ENCODE measurements at places on chromosomes 1 and 21. TPM values are rescaled to one million over a fixed set of nuclear protein-coding genes. Genes with fewer than 3 reads are reported as not detected.

- no peak for DNase-seq
Measured at GRCh38 chr1:232367293-232367692, 262.6 kb downstream of the SIPA1L2 start.

- no peak for DNase-seq
Measured at GRCh38 chr1:15479654-15480347, 3.9 kb downstream of the CELA2B start.

GRCh38 chr1:105260001-105260400 is 1510.3 kb downstream of the AMY1C start:
- DNase-seq, result no peak

GRCh38 chr1:81437649-81438048 is 363.1 kb upstream of the ADGRL2 start:
- DNase-seq, result no peak

DNA sequence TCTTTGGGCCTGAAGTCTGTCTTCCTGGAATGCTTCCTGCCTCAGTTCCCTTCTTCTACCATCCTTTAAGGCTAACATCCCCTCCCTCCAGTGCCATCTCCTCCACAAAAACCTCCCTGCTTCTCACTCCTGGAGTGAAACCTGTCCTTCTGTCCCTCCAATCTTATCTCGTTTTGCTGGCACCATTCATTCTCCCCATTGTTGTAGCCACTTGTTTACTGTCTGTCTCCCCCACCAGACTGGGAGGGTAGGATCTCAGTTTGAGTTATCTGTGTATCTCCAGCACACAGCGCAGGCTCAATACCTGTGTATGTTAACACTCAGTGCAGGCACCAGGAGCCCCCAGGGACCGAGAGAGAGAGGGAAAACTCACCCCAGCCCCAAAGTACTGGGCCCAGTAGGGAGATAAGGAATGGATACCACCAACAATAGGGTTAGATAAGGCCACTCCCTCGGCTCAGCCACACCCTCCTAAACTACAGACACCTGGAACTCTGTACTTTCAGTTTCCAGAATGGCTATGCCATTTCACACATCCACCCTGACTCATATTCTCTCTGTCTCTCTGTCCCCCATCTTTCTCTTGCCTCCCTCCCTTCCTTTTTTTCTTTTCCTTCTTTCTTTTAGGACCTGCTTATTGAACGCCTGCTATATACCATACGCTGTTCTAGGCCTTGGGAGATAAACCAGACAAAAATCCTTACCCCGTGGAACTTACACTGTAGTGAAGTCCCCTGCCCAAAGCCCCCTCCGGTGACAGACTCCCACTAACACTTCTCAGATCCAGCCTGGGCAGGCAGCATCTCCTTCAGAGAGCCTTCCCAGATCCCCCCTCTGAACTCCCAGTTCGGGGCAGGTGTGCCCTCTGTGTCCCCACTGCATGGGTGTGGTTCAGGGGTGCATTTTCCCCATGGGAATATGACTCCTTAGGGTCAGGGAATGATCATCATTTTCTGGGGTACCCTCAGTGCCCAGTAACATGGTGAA is 3.3 kb upstream of the SSBP3 start:
- no peak for DNase-seq

DNA sequence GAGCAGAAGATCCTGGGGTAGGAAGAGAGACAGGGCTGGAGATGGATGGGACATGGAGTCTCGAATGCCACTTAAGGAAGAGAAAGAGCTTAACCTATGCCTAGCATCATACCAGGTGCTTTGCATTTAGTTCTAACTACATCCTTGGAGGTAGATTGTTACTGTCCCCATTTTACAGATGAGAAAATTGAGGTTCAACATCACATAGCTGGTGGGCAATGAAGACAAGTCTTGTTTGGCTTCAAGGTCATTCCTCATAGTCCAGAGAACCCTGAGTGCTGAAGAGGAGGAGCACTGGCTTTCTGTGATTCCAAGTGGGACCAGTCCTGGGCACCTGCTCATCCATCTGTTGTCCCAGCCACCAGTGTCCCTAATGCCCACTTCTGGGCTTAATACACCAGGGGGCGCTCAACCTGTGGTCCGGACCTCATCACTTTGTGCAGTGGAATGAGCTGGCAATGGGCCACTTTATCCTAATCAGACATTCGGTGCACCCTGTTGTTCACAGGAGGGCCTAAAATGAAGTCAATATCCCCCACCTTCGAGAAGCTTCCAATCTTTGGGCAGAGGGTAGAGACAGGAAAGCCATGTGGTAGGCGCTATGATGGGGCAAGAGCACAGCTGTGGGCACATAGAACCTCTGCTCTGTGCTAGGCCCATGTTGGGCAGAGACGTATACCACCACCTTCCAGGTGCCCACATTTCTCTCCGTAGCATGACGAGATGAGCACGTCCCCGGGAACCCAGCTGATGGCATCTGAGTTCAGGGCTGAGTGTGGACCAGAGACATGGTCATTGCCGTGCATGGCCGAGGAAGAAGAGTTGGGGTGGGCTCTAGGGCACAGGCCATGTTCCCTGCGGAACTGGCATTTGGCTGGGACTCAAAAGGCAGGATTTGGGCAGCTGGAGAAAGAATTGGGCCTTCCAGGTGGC is 9.2 kb downstream of the RPS6KA1 start:
- DNase-seq, result no peak

- no peak for DNase-seq
Measured at GRCh38 chr1:201970334-201971159, 11.9 kb upstream of the RNPEP start.

- no peak for DNase-seq
Measured at GRCh38 chr21:43031121-43031619, 44.5 kb downstream of the CBS start.

DNA sequence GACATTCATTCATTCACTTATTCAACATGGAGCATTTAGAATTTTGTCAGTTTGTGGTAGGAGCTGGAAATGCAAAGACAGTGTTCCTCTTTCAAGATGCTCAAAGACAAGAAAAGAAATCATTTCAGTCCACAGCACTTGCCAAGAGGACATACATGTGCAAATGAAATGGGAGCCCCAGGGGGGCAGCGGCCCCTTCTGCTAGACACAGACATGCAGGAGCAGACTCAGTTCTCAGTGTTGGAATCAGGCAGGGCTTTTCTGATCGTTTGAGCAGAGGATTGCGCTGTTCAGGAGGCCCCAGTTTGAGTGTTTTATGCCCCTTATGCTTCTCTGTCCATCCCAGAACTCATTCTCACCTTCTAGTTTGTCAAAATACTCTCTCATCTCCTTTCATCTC is 35.6 kb upstream of the VASH2 start:
- no peak for DNase-seq

DNA sequence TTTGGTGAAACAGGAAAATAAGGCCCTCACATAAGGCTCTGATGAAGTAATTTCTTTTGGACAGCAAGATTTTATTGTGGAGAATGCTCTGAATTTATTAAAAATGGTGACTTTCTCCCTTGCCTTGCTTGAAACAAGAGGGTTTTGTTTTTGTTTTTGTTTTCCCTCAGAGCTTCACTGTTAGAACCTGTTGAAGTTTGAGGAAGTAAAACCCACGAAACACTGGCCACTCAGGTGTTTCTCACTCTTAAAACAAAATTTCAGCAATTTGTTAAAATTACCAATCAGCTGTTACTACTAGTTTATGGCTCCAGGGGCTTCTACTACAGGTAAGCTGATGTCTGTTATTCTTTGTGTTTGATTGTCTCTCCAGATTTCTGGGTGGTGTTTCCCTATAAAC is 112.6 kb upstream of the B3GALT2 start:
- DNase-seq, result no peak

GRCh38 chr1:173038875-173039554 is 11.7 kb downstream of the TNFSF18 start:
- DNase-seq, result no peak

DNA sequence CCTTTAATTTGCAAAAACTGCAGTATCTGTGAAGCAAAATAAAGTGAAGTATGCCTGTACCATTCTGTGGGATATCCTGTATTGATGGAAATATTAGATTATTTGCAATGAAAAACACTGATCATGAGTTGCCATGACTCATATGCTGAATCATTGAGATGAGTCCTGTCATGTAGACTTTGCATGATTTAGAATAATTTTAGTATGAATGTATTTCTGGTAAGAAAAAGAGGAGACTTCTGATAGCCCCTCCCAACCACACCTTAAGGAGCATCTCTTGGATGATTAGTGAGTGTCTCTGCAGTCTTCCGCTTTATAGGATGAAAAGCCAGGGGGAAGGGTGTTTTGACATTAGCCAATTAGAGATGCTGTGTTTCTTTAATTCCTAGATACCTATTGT is 55.2 kb upstream of the PTGS2 start:
- DNase-seq, result no peak

- no peak for DNase-seq
Measured at GRCh38 chr1:88803444-88803843, 87.9 kb downstream of the GTF2B start.

- DNase-seq, result no peak
Measured at GRCh38 chr1:15940110-15941043, 35.5 kb downstream of the ZBTB17 start.

- no peak for DNase-seq
Measured at GRCh38 chr1:90753556-90753955, 36.5 kb upstream of the BARHL2 start.

GRCh38 chr1:197544553-197544952 is 230.7 kb downstream of the DENND1B start:
- DNase-seq, result no peak

GRCh38 chr1:213744780-213745179 is 243.0 kb upstream of the PROX1 start:
- no peak for DNase-seq

- DNase-seq, result no peak
Measured at GRCh38 chr1:231972111-231972445, 345.5 kb downstream of the DISC1 start.

GRCh38 chr1:21573971-21574465 is 64.8 kb downstream of the ALPL start:
- DNase-seq, result no peak

GRCh38 chr1:156303241-156303640 is 4.1 kb upstream of the VHLL start:
- DNase-seq, result no peak

DNA sequence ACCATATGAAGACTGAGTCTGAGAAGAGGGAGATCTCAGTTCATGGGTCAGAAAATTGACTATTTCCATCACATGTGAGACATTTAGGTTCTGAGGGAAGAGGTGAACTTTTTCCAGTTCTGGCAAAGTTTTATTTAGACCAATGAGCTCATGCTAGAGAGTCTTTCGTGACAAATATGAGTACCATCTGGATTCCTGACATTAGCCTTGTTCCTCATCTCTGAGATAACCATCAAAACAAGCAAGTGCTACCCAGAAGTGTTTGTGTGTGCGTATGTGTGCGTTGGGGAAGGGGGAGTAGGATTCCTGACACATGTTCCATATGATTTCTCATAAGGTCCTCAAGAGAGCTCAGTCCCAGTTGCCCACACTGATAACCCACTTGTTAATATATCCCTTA is 120.6 kb downstream of the FASLG start:
- no peak for DNase-seq

DNA sequence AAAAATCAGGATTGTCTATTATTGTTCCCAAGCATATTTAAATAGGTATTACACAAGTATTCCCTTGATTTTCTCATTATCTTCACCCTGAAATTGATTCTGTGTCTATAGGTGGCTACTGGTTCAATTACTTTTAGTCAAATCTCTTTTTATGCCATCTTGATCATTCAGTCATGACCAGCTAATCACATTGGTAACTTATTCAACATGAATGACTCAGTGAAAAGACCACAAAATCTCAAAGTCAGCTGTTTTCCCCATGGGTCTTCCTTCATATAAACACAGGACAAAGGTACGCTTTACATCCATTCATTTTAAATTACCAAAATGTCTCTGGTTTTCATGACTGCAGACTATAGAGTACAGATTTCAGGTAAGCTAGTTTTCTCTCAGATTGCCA is 23.7 kb upstream of the NRIP1 start:
- DNase-seq, result no peak

DNA sequence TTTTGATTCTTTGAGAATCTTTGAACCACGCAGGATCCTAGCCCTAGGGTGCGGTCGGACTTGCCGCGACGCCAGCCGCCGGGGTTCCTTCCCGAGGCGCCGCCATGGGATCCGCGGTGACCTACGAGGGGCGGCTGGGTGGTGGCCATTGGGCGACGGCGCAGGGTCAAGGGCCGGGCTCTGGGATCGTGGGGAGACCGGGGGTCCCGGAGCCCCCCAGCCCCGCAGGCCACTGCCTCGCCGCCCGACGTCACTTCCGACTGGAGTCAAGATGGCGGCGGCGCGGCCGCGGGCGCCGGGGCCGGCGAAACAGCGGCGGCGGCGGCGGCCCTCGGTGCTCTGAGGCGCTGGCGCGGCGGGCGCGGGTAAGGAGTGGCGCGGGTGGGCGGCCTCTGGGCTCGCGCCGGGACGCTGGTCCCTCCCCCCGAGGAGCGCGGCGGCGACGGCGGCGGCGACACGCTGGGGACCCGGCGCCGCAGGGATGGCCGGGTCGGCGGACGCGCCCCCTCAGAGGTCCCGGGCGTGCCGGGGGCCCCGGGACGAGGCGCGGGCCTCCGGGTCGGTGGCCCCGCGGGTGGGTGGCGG is at the start of gene PRDM2:
TSS of gene PRDM2 (plus strand) at position 253 of the 585 bp plus-strand sequence. CDS start 15,418 bp downstream, outside the sequence.
- DNase-seq, result peak; percentile 74

GRCh38 chr21:45027241-45028196 is 46.9 kb upstream of the ADARB1 start:
- no peak for DNase-seq

DNA sequence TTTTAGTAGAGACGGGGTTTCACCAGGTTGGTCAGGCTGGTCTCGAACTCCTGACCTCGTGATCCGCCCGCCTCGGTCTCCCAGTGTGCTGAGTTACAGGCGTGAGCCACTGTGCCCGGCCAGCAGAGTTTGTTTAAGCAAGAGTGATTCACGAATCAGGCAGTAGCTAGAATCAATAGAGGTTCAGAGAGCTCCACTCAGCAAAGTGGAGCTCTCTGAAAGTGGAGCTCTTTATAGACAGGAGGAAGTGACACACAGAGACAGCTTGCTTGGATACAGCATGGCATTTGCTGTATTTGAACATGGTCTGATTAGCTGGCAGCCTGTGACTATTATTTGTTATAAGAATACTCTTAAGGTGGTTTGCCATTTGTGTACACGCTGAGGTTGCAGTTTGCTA is 27.1 kb upstream of the CD34 start:
- DNase-seq, result no peak

The SPATA45 gene
- total RNA-seq, result not detected

The RPE65 gene
- 0.14 TPM for total RNA-seq

The RHBG gene
- 0.88 TPM for total RNA-seq

The C1orf226 gene
- total RNA-seq, result 12.6 TPM

The CHI3L2 gene
- 3.4 TPM for total RNA-seq

The PRAMEF25 gene
- total RNA-seq, result not detected

The TFAP2E gene
- 1.3 TPM for total RNA-seq

The HAPLN2 gene
- total RNA-seq, result not detected

The NKAIN1 gene
- 4.4 TPM for total RNA-seq

The TIE1 gene
- total RNA-seq, result 1.3 TPM

The MCOLN3 gene
- 7.2 TPM for total RNA-seq

The NR1I3 gene
- not detected for total RNA-seq

The ITGB2 gene
- total RNA-seq, result 0.80 TPM

Measured in type B pancreatic cell (in vitro differentiated cells).